ENCODE measurements at places on chromosomes 7 and 10.

GRCh38 chr10:1665021-1665661 lies 72.2 kb downstream of the ADARB2 start:
- DNase-seq = no peak

GRCh38 chr7:33904681-33905388 lies 504 bp upstream of the BMPER start:
- peak; percentile 46 for DNase-seq

- no peak for DNase-seq
These were observed 1.7 kb downstream of the DIP2C start for GRCh38 chr10:687583-688311.

GRCh38 chr7:64889686-64890162 lies 13.3 kb upstream of the ZNF273 start:
- no peak for DNase-seq

DNA sequence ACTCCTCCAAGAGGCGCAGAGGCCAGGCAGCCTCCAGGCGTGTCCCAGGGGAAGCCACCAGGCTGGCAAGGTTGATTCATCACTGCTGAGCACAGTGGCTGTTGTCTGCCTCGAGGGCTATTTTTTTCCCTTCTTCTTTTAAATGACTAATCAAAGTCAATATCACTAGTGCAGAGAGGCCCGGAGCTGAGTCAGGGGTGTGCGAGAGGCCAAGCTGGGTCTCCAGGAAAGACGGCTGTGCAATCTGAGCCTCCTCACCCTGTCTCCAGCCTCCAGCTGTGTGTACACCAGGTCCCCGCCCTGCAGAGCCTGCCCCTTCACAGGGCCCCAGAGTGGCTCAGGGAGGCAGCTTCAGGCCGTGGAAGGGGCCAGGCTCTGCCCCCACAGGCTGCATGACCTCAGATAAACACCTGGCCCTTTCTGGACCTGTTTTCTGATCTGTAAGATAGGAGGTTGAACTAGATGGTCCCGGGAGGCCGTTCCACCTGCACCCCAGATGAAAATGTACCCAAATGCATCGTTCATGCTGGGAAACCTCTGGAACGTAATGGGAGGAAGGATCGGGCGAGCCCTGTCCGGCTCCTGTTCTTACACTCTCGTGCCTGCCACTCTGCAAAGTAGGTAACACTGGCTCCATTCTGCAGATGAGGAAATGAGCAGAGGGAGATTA lies 3.7 kb downstream of the STX1A start:
- DNase-seq = peak; percentile 57

DNA sequence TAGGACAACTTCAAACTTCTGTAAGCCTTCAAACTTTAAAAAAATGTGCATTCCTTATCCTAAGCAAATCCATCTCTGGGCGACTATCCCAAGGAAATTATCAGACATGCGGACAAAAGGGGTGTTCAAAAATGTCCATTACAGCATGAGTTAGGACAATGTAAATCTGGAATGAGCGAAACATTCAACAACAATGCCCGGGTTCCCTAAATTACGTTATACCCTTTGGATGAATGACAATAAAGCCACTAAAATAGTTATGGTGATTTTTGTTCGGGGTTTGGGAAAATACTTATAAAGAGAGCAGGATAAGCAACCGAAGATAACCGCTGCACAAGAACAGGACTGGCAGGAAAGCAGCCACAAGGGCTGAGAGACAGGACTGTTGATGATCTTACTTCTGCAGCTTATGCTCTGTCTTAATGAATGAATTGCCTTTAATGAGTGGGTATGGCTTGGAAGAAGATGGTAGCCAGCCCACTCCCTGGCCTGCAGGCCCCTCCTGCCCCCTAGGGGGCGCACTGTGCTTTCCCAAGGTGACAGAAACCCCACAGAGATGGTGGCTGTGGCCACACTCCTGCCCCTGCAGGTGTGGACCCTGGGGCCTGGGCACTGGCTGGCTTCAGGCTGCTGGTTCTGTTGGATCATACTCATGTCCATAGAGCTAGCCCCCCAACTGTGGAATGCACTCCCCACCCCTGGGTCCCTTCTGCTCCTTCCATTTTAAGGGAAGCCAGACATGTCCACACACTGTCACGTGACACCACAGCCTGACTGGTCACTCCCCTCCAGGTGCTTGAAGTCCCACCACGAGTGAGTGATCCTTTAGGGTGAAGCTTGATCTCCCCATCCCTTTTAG lies 45.0 kb downstream of the ZCCHC24 start:
- no peak for DNase-seq

DNA sequence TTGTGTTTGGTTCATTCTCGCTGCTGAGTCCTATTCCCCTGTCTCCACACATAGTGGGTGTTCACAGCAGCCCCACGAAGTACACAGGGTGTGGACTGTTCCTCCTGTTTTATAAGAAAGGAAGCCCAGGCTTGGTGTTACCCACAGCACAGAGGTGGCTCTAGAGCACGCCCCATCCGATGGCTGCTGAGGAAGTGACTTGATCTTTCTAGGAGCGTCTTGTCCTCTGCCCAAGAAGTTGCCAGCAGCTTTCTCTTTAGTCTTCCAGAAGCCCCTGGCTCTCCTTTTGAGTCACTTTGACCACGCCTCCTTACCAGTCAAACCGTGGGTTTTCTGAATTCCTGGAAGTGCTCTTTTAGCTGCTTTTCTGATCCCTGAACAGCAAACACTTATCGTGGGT lies 94.0 kb downstream of the GRK5 start:
- DNase-seq = no peak

- no peak for DNase-seq
These were observed 190.6 kb downstream of the CELF2 start for GRCh38 chr10:11208243-11208642.

DNA sequence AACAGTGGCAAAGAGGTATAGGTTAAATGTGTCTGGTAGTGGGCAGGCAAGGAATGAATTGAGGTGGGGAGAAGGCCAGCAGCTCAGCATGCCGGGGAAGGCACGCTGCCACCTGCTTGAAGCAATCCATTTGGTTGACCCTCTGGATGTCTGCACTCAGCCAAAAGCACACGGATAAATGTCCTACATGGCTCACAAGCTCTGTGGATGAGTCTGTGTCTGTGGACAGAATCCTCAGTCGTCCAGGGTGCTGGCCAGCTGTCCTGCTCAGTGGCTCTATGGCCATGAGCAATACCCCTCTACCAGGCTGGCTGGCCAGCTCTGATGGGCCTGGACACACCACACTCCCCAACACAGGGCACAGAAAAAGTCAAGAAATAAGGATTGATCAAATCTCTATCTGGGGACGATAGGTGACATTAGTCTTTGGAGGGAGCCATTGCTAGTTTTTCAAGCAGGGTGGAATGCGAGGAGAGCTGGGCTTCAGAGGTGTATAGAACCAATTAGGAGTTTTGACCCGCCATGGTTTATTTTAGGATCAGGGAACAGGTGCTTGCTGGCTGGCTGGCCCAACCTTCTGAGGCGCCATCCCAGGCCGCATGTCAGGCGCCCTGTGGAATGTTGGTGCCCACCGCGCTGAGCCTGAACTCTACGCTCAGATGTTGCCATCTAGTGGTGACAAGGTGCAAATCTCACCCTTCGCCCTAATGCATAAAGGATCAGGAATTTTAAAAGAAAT lies 493.4 kb downstream of the TNS3 start:
- DNase-seq = peak; percentile 74

DNA sequence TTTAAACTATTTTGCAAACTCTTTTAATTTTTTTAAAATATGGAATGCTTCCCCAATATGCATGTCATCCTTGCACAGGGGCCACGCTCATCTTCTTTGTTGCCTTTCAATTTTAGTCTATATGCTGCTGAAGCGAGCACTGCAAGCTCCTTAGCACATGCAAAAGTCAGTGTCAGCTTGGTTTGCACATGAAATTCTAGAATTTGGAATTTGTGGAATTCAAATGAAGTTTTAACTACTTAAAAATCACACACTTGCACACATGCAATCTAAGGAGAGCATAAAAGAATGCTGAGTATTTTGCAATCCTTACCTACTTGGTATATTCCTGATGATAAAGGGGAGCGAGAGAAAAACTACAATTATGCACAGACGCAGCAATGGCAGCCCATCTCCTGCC lies 78.3 kb upstream of the ATP6V0A4 start:
- DNase-seq = no peak

GRCh38 chr7:4879396-4880081 lies 4.0 kb downstream of the RADIL start:
- no peak for DNase-seq

DNA sequence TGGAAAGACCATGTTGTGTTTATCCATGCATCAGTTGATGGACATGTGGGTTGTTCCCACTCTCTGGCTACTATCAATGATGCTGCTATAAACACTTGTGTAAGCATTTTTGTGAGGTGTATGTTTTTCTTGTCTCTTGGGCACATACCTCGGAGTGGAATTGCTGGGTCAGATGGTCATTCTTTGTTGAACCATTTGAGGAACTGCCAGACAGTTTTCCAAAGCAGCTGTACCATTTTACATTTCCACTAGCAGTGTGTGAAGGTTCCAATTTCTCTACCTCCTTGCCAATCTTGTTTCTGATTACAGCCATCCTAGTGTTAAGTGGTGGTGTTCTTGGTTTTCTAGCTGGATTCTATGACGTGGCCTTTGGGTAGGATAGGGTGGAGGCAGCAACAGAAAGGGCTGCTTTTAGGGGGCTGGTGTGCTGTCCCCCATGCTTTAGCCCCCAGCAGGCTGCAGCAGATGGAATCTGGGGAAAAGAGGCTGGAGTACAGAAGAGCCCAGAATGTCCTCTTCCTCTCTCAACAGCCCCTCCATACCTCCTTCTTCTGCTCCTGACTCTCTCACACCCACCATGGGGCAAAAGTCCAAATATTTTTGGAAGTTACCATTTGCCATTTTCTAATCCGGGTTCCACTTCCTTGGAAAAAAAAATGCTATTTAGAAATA lies 352.7 kb downstream of the FRMD4A start:
- no peak for DNase-seq

DNA sequence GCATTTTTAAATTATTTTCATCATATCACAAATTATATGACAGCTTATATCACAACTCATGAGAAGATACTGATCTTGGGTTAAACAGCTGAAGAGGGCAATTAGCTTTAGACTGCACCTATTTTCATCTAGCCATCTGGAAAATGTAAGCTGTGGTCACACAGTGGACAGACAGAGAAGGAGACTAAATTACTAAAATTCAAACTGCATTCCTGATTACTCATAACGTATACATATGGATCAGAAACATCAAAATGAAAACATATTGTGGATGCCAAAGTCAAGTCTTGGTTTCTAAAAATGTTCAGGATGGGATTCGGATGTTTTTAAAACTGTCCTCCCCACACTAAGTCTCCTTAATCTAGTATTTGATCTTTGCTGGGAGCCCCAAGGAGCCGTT lies 6.6 kb downstream of the BBIP1 start:
- DNase-seq = no peak

- no peak for DNase-seq
These were observed 175.4 kb downstream of the EXOC4 start for GRCh38 chr7:133428326-133428725.

DNA sequence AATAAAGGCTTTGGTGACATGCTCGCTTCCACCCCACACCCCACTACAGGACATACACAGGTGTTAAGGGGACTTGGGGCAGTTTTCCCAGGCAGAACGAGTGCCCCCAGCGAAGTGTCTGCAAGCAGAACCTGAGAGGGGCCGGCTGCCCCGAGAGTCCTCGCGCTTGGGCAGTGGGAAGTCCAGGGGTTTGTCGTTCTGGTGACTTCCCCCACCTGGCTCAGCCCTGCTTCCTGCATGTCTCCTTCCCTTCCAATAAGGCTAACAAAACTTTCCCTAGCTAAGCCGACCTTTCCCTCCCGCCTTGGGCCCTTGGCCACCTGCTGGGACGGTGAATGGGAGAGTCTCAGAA lies 916 bp downstream of the VWA2 start:
- DNase-seq = no peak

GRCh38 chr7:137923380-137923779 lies 76.6 kb upstream of the DGKI start:
- no peak for DNase-seq

- DNase-seq = no peak
These were observed 1.8 kb upstream of the TTYH3 start for GRCh38 chr7:2629746-2630681.

GRCh38 chr10:109975244-109976190 lies 32.3 kb upstream of the ADD3 start:
- DNase-seq = no peak

DNA sequence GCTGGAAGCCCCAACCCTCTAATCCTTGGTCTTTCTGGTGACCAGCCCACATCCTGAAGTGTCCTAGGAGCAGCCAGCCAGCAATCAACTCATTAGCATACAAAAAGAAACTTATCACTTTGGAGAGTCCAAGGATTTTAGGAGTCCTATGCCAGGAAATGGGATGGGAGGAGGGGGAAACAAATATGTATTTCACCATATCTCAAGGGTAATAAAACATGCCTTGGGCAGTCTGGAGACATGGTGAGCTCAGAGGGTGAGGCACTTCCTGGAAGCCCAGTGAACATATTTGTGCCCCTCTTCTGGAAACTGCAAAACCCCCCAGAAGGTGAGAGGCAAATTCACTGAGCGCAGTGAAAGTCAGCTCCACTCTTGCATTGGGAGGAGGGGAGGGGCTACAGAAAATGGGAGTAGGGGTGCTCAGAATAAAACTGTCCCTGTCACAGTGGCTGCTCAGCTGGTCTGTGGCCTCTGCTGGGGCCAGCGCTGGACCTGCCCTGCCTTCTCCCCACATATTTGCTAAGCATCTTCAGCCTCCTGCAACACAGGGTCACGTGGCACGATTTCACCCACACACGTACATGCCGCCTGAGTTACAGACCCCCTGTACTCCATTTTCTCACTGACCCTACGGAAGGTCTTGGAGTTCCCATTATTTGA lies 17.7 kb upstream of the ZMIZ1 start:
- no peak for DNase-seq

GRCh38 chr7:84271543-84271942 lies 77.0 kb upstream of the SEMA3A start:
- no peak for DNase-seq

DNA sequence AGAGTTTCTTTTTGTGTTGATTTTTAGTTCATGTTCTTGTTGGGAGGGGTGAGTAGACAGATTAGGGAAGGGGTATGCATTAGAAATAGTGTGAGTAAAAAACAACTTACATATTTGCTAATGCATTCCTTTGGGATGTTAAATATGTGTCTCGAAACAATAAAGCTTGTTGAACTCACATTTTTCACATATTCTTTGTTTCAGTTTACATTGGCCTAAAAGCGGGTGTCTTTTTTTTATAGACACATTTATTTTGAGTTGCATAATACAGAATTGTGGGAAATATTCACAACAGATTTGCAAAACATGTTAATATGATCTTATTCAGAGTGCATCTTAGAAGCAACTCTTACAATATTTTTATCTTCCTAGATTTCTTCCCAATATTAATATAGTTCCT lies 337.5 kb upstream of the CNTNAP2 start:
- no peak for DNase-seq

DNA sequence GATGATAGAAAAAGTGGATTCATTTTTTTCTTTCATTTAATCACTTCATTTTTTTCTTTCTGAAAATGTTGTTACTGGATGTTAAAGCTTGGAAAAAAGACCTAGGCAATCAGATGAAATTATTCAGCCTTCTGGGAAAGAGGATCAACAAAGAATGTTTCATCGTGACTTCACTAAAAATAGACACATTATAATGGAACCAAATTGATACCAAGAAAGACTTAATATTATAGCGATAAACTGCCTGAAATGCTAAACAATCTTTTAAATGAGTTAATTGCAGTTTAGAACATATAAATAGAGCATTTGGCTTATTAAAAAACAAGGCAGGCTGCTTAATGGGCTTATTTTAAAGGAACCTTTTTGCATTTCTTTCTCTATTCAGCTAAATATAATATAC lies 25.6 kb upstream of the TMEM229A start:
- DNase-seq = no peak

All from muscle of arm (tissue), 14 donors.